Stimulated activated CD8-positive, alpha-beta memory T cell treated with anti-CD3 and anti-CD28 coated beads, Interleukin-7, amount 100 ng/mL, for 48 hours (primary cell): ENCODE measurements at places on chromosomes 3 and 15.

- no peak for DNase-seq
These were observed 43.8 kb upstream of the SLCO2A1 start for GRCh38 chr3:134073583-134073945.

DNA sequence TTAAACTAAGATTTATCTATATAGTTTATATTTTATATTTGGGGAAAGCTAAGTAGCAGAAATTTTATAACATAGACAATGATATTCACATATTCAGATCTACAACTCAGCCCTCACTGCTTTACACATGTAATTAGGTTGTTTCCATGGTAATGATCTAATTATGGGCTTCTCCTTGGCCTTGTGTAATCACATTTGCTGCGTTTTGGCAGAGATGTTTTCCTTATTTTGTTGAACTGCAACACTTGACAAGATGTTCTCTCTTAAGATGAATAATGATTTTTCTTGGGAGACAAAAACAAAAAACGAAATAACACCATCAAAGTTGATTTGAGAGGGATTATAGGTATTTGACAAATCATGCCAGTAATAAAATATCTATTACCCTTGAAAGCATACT, 635.6 kb upstream of the TBL1XR1 start:
- no peak for DNase-seq

- no peak for DNase-seq
These were observed 914.2 kb downstream of the SQOR start for GRCh38 chr15:46548989-46549388.

DNA sequence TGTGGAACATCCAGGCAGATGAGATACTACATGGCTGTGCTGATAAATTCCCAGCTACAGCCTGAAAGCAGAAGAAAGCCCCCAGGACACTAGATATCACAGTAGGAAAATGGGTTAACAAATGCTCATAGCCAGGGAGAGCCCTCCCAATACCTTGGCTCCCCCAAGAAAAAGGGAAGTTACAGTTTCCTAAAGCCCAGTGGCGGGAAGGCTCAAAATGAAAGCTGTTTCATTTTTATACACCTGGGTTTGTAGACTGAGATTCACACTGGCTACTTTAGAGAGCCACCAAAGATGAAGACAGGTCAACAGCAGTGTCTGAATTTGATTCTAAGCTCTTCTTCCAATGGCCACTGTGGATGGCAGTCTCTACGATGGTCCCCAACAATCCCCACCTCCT, 55.0 kb upstream of the TOPAZ1 start:
- DNase-seq: no peak

GRCh38 chr15:85496151-85496550, 115.7 kb downstream of the AKAP13 start:
- DNase-seq: no peak
